ENCODE measurements at places on chromosomes 4 and X.

- no peak for DNase-seq
These were observed 107.8 kb downstream of the TNIP2 start for GRCh38 chr4:2648159-2648814.

DNA sequence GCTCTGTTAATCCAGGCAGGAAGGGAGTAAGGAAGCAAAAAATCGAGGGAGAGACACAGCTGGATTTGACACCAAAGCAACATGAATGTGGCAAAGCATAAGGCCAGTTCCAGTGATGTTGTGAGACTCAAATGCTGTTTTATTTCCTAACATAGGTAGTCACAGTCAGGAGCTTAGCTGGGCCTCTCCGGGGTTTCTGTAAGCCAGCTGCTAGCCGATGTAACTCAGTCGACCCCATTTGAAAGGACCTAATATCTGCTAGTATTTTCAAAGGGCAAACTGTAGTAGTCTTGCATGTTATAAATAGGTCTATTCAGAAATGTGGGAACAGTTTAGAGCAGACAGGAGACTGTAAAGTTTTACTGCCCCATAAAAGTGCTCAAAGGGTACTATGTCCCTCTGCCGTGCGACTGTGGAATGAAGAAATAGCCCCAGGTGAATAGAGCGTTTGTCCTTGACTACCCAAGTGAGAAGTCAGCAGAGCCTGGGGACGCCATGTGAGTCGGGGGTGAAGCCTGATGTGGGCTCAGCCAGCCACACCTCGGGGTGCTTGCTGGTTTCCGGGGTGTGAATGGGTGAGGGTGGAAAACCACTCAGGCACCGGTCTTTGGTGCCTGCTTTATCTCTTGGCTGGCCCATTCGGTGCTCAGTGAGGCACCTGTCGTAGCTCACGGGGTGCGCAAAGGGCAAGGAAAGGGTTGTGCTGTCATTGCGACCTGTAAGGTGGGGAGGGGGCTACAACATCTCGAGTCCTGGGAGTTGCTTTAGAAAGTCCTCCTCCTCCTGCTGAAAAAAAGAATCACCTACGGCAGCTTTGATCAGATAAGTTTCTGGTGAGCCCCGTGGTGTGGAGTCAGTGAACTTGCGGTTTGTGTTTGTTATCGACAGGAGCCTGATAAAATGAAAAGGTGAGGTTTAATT is 745 bp downstream of the TRIM2 start:
- DNase-seq: peak; percentile 60

DNA sequence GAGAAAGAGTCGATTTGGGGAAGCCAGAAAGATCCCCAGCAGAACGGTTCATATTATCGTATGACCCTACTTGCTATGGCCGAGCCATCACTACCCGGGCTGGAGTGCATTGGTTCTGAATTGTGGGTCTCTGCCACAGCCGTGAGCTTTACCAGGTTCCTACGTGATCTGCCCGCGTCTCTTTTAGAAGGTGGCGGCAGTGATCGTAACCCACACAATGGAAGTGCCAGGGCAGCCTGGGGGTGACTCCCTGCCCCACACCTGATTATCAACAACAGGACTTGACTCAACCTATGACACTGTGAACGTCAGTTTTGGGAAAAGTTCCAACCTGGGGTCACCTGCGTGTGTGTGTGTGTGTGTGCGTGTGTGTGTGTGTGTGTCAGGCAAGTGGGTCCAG is 90.8 kb downstream of the SHOX start:
- no peak for DNase-seq

DNA sequence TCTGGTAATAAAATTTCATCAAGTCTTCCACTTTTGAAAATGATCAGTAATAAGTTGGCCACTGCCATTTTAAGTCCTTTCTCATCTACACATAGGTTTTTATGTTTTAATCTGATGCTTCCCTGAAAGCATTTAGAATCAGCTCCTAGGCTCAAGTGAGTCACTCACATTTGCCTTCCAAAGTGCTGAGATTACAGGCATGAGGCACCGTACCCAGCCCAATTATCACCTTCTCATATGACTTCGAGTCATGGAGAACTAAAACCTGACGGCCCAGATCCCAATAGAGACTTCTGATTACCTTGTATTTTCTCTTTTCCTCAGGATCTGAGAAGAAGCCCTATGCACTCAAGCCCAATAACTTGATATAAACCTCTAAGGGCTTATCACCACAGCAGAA is 140.8 kb downstream of the OPHN1 start:
- DNase-seq: no peak

DNA sequence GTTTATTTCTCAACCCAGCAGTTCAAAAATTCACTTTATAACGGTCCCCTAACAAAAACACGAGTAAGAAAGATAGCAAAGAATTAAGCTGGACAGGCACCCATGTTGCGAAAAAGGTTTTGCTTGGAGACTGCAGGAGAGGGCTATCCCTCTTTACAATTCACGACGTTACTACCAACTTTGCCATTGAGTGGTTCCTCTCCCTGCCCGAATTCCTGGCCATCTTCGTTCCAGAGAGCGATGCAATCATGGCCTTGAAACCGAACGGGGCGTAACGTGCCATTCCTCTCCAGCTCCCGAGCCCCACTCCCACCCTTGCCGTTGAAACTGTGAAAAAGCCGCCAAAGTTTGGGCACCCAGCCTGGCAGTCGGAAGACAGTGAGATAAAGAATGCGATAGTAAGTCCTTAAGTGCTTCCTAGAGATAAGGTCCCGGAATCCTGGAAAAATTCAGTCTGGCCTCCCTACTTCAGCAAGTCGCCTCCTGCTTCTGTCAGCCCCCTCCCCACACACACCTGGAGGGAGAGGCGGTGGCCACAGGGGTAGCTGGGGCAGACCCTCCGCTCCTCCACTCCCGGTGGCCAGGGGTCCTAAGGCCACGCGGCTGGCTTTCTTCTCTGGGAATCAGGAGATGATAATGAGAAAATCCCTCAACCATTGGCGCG is 65.2 kb downstream of the FBXO8 start:
- no peak for DNase-seq

DNA sequence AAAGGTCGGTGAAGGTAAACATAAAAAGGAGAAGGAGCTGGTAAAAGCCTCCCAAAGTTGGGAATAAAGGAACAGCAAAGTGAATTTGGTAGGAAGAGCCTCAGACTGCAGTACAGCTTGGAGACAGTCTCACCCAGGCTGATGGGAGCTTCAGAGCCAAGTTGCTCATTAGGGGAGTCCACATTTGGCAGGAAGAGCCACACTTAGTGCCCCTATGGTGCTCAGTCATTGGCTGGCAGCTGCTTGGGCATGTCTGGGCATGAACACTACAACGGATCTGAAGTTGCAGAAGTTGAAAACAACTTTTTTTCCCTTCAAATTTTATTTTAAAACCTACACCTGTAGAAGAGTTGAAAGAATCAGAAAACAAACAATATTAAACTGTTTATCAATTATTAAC is 2497.3 kb downstream of the ARAP2 start:
- DNase-seq: no peak

GRCh38 chr4:78222575-78223186 is 165.6 kb downstream of the FRAS1 start:
- no peak for DNase-seq

DNA sequence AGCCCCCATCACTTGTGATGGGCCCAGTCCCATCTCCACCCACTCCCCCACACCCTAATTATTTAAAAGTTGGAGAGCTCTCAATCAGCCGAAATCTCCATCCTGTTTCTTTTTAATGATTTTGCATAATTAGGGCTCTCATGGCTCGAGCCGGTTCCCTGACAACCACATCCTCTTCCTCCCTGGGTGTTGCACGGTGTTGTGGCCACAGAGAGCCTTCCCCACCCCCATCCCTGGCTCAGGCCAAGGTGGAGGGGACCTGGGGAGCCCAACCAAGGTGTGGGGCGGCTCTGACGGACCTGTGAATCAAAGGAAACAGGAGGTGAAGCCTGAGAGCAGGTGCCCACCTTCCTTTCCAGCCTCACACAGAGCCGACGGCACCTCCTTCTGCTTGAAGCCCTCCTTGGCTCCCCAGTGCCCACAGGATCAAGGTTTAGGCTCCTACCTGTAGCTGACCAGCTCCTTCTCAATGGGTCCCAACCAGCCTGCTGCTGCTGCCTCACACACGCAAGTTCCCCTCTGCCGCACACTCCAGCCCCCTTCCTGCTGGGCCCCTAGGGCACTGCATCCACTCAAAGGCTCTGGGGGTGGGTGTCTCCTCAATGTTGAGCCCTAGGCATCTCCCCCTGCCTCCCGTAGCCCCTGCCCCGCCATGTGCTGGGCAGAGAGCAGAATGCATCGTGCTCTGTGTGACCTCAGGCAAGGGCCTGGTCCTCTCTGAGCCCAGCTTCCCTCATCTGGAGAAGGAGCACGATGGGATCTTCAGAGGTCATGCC is 68.7 kb downstream of the WFS1 start:
- DNase-seq: peak; percentile 19

DNA sequence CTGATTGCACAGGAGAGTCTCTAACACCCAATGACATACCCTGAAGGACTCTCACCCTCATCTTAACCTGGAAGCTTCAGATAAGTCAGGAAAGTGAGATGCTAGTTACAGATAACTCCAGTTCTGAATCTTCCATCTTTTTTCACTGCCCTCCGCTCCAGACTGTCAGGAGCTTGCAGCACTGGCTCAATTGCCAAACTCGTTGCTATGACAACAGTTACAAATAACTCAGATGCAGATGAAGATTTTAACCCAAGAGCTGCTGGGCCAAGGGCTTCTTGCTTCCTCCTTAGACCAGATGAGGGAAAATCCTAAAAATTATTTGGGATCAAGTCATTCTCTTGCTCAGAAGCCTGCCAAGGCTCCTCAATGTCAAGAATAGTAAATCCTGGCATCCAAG is 109.1 kb upstream of the HUWE1 start:
- no peak for DNase-seq

DNA sequence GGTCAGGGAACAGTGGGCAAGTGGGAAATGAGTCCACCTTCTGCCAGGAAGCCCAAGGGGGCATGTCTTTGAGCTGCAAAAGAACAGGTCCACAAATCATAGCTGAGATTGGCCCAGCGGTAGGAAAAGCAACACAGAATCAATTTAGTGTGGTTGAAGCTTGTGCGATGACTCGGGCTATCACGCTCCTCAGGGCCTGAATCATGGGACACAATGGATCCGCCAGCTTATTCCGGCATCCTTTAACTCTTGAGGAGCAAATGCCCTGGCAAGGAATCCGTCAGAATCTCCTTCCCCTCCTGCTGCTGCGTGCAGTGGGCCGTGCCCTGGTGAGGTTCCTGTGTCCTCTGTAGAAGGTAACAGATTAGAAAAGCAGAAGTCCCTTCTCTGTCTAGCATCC is 98.0 kb downstream of the RELL1 start:
- no peak for DNase-seq

DNA sequence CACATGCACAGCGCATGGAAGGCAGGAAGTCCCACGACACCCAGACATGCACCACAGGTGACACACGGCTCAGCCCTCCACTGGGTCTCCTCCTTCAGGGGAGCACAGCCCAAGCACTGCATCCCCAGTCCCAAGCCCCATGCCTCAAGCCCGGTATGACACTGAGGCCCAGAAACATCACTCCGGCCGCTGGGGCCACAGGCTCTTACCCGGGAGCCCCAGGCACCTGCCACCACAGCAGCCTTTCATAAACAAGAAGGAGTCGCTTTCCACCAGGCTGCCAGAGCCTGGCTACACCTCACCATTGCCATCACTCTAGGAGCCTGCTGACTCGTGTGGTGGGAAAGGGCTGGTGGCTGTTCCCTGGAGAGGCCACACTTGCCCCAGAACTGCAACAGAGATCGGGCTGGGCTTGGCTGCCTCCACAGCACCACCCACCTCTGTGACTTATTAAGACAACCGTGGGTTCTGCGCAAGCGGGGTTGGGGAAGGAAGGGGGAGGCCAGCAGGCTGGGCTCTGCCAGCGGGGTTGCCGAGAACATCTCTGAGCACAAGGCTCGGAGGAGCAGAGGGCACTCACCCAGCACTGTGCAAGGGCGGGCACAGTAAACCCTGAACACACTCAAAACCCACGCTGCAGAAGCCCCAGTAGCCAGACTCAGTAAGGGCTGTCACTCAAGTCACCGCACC is 4.5 kb downstream of the HAUS7 start:
- DNase-seq: no peak

GRCh38 chrX:44061968-44062614 is 88.9 kb upstream of the NDP start:
- no peak for DNase-seq

- peak; percentile 89 for DNase-seq
These were observed 42.1 kb downstream of the RHOH start for GRCh38 chr4:40238700-40239548.

- DNase-seq: no peak
These were observed 34.2 kb downstream of the ARSD start for GRCh38 chrX:2894885-2895292.

- no peak for DNase-seq
These were observed 223.0 kb upstream of the EPHA5 start for GRCh38 chr4:65893271-65893670.

GRCh38 chr4:181470306-181470705 is 772.9 kb upstream of the TENM3 start:
- DNase-seq: no peak

DNA sequence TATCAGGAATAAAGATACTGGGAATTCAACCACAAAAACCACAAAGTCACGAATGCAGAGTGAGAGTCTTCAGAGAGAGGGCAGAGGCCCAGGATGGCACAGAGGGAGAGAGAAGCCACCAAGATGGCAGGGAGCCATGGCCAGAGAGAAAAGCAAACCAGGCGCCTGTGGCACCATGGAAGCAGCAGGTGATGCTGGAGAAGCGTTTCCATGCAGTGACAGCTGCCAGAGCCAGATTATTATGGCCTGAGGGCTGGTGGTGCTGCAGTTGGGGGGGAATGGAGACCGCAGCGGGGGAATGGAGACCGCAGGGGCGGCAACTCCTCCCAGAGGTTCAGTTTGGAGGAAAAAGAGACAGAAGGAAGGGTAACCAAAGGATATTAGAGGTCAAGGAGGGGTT is 5.8 kb downstream of the TAFAZZIN start:
- no peak for DNase-seq

DNA sequence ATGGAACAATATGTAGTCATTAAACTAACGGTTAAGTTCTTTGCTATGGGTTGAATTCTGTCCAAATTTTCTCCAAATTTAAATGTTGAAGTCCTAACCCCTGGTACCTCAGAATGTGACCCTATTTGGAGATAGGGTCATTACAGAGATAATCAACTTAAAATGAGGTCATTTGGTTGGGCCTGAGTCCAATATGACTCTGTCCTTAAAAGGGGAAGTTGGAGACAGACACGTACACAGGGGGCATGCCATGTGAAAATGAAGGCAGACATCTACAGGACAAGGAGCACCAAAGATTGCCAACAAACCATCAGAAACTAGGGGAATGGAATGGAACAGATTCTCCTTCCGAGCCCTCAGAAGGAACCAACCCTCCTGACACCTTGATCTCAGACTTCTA is 492.0 kb upstream of the FTHL17 start:
- no peak for DNase-seq

All from CD4-positive, alpha-beta T cell treated with Interleukin-4 for 4 hours (primary cell).